ENCODE measurements at places on chromosomes 5 and 9.

GRCh38 chr5:122073864-122074263, 4.2 kb downstream of the LOX start:
- H3K27me3 ChIP-seq: no peaks in the 10 kb centered on the region
- DNase-seq: no peak
- H3K27ac ChIP-seq: no peak overlapping the region
- no peaks in the 10 kb centered on the region for H3K4me1 ChIP-seq
- H3K4me3 ChIP-seq: no peak overlapping the region

DNA sequence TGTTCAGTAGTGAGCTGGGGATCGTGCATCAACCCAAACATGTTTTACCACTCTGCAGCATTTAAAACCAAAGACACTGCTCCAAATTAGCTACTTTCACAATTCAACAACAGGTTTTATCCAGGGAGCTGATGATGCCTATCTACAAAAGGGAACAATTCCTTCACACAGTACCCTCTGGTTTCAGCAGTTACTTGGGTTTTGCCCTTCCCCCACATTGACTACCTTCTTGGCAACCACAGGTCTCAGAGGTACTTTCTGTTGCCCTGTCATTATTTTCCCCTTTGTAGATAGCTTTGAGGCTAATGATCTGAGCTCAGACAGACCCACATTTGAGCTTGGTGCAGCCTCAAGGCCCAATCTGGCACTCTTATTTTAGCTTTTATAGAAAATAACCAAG, 96.1 kb downstream of the WDR41 start:
- H3K4me3 ChIP-seq: no peak overlapping the region
- no peak for DNase-seq
- H3K27me3 ChIP-seq: no peaks in the 10 kb centered on the region

DNA sequence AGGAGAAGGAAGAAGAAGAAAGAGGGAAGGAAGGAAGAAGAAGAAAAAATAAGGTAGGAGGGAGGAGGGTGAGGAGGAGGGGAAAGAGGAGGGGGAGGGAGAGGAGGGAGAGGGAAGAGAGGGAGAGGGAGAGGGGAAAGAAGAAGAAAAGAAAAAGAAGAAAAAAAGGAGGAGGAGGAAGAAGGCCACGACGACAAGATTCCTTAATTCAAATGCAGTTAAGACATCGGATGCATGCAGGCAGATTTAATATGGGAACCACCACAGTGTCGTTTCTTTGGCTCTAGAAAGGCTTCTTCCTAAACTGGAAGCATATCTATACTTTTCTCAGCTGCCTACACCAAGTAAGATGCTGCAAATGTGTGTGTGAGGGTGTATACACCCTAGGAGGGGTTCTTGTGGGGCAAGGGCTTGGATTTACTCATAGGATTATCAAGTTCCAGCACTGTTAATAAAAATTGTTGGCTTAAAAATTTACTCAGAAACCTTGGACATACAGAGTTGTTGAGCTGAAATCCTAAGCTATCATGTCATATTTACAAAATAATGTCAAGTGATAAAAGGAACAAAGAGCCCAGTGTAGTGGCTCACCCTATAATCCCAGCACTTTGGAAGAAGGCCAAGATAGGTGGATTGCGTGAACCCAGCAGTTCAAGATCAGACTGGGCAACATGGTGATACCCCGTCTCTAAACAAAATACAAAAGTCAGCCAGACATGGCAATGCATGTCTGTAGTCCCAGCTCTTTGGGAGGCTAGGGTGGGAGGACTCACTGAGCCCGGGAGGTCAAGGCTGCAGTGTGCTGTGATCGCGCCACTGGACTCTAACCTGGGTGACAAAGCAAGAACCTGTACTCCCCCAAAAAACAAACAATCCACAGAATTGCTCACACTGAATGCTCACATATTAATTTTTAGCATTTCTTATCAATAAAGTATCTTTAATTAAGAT, 108.5 kb downstream of the UBAP2 start:
- H3K36me3 ChIP-seq: peaks cover 14% of the 10 kb centered on the region
- no peak overlapping the region for H3K4me3 ChIP-seq
- DNase-seq: no peak
- peaks cover 4% of the 10 kb centered on the region for H3K4me1 ChIP-seq

DNA sequence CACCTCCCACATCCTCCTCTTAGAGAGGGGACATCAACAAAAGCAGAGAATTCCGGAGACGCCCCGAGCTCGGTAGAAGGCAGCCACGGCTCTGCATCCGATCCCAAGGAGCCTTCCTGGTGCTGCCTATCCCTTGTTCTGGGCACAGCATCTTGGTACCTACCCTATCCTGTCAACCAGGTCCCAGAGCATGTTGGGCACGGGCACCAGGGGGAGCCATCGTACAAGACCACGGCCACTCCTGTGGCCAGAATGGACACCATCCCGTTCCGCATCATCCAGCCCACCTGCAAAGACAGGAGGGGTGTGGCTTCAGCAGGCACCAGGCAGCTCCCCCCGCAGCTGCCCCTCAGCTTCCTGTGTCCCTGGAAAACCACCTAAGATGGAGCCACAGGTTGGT, 62.7 kb upstream of the ZNF354A start:
- no peak overlapping the region for H3K4me3 ChIP-seq
- DNase-seq: peak; percentile 43
- H3K27ac ChIP-seq: no peak overlapping the region
- H3K27me3 ChIP-seq: no peaks in the 10 kb centered on the region
- H3K36me3 ChIP-seq: no peaks in the 10 kb centered on the region

DNA sequence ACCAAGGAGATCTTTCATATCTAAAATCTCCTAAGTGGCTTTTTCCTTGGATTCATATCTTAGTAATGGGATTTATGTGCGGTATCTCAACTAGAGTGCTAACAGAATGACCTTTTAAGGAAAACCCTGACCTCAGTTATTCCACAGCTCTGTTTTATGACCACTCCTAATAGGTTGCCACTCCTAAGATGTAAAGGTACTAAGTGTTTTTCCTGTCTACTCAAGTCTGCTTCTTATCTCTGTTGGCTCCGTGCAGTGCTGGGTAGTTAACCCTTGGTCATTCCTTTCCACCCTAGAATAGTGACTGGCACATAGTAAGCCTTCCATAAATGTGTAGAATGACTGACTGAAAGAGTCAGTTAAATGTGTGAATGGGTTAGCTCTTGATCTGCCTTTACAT, 161.4 kb downstream of the DOCK2 start:
- H3K27ac ChIP-seq: no peak overlapping the region
- no peaks in the 10 kb centered on the region for H3K36me3 ChIP-seq
- H3K4me3 ChIP-seq: no peak overlapping the region
- H3K4me1 ChIP-seq: no peaks in the 10 kb centered on the region
- no peak for DNase-seq

DNA sequence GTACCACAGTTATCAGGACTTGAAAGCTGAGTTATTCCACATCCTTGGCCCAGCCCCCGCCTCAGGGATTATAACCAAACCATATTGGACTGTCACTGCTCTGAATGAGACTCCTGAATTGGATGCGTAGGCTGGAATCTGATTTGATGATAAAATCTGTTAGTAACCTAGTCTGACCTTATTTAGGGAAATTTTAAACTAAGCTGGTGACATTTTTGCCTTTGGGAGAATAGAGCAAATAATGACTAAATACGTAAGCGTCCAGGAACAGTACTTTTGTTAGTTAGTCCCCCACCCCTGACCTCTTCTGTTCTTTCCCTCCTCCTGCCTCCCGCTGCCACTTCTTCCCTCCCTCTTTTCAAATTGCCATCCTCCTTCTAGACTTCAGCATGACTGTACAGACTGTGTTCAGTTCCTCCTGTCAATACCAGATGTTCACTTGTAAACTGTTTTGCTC, 92.6 kb downstream of the TLE4 start:
- no peaks in the 10 kb centered on the region for H3K27me3 ChIP-seq
- no peaks in the 10 kb centered on the region for H3K4me1 ChIP-seq
- H3K27ac ChIP-seq: no peak overlapping the region
- H3K36me3 ChIP-seq: no peaks in the 10 kb centered on the region

DNA sequence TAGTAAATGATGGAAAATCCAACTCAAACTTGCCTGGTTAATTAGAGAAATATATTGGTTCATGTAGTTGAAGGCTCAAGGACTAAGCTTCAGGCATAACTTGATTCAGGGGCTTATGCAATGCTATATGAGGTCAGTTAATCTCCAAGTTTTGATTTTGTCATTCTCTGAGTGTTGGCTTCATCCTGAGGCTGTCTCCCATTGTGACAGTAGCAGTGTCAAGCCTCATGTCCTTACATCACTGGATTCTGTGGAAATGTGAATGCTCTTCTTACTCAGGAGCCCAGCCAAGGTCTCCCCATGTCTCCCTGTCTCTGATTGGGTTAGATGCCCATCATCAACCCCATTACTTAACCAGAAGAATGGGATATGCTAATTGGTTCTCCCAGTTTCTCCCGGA, 44.4 kb upstream of the SNX2 start:
- no peak overlapping the region for H3K4me3 ChIP-seq
- H3K27me3 ChIP-seq: no peaks in the 10 kb centered on the region
- DNase-seq: no peak
- H3K27ac ChIP-seq: no peak overlapping the region

DNA sequence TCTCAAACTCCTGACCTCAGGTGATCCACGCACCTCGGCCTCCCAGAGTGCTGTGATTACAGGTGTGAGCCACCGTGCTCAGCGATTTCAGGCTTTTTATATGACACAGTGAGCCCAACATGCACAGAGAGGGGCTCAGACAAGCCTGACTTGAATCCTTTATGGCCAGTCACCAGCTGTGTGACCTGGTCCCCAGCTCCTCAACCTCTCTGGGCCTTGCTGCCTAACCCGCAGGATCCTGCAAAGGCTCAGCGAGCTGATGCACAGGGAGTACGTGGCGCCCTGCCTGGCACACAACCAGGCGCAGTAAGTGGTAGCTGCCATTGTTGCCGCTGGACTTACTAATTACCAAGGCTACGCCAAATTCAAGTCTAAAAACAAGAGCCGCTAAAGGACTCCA, 16.6 kb upstream of the NCS1 start:
- H3K4me3 ChIP-seq: no peak overlapping the region
- H3K27ac ChIP-seq: no peak overlapping the region
- no peak for DNase-seq

GRCh38 chr5:16549491-16550206, 67.1 kb downstream of the RETREG1 start:
- H3K27me3 ChIP-seq: no peaks in the 10 kb centered on the region
- H3K27ac ChIP-seq: no peak overlapping the region
- peaks cover 9% of the 10 kb centered on the region for H3K4me1 ChIP-seq
- H3K4me3 ChIP-seq: peak overlapping the region; percentile 1
- no peaks in the 10 kb centered on the region for H3K36me3 ChIP-seq

GRCh38 chr5:58072300-58072965, 387.5 kb downstream of the PLK2 start:
- H3K4me3 ChIP-seq: no peak overlapping the region
- no peak for DNase-seq
- H3K4me1 ChIP-seq: peaks cover 3% of the 10 kb centered on the region
- H3K36me3 ChIP-seq: no peaks in the 10 kb centered on the region

- H3K27me3 ChIP-seq: no peaks in the 10 kb centered on the region
- H3K27ac ChIP-seq: no peak overlapping the region
- no peak overlapping the region for H3K4me3 ChIP-seq
- H3K36me3 ChIP-seq: no peaks in the 10 kb centered on the region
- no peak for DNase-seq
Observed at GRCh38 chr5:18159331-18159730, 525.1 kb downstream of the TAF11L14 start.

DNA sequence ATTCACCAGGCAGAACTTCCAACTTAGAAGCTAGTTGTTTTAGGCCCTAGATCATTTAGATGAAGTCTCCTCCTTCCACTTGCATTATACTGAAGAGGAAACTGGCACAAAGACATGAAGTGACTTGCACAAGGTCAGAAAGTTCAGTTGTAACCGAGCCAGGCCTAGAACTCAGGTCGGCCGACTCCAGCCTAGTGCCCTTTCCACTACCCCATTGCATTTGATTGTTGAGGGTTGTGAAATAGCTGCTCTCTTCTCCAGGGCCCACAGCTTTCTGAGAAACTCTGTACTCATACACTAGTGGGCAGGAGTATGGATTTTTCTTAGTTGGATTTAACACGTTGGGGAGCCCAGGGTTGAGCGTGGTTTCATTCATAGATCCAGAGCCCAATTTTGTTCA, 5.6 kb downstream of the ZNF462 start:
- peaks cover 62% of the 10 kb centered on the region for H3K4me1 ChIP-seq
- H3K27ac ChIP-seq: peak overlapping the region; percentile 76
- no peaks in the 10 kb centered on the region for H3K27me3 ChIP-seq
- H3K36me3 ChIP-seq: no peaks in the 10 kb centered on the region
- DNase-seq: no peak

GRCh38 chr9:109722007-109722406, 58.0 kb upstream of the PALM2AKAP2 start:
- no peaks in the 10 kb centered on the region for H3K27me3 ChIP-seq
- no peak overlapping the region for H3K4me3 ChIP-seq
- H3K4me1 ChIP-seq: no peaks in the 10 kb centered on the region
- DNase-seq: no peak

DNA sequence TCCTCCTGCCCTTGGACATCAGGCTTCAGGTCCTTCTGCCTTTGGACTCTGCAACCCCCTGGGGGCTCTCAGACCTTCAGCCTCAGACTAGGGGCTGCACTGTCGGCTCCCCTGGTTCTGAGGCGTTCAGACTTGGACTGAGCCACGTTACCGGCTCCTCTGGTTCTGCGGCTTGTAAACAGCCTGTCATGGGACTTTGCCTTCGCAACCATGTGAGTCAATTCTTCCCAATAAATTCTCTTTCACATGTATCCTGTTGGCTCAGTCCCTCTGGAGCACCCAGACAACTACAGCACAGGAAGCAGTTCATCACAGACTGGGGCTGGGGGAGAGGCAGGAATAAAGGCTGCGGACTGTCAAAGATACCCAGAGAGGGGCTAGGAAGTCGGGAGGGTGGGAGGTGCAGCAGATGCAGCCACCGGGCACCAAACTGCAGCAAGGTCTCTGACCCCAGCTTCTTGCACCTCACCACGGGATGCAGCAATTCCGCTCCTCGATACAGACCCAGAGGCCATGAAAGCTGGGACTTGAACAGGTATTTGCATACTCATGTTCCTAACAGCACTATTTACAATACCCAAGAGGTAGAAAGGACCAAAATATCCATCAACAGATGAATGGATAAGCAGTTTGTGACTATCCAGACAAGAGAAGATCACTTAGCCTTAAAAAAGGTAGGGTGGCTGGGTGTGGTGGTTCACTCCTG, 100.8 kb downstream of the COL23A1 start:
- no peak overlapping the region for H3K4me3 ChIP-seq
- H3K36me3 ChIP-seq: no peaks in the 10 kb centered on the region
- no peaks in the 10 kb centered on the region for H3K27me3 ChIP-seq
- H3K4me1 ChIP-seq: no peaks in the 10 kb centered on the region
- DNase-seq: no peak

GRCh38 chr9:137170486-137171148, 766 bp upstream of the LRRC26 start:
- no peak overlapping the region for H3K27ac ChIP-seq
- H3K27me3 ChIP-seq: peaks cover 82% of the 10 kb centered on the region
- peaks cover 29% of the 10 kb centered on the region for H3K4me1 ChIP-seq
- DNase-seq: no peak

- H3K4me3 ChIP-seq: no peak overlapping the region
- no peak overlapping the region for H3K27ac ChIP-seq
- no peaks in the 10 kb centered on the region for H3K27me3 ChIP-seq
- no peak for DNase-seq
Observed at GRCh38 chr9:13427587-13427986, 148.1 kb upstream of the MPDZ start.

Measured in sigmoid colon (tissue), 7 donors.